ENCODE measurements at places on chromosomes 13 and 19.
A peak's percentile ranks its signal among the peaks of the same experiment; 100 is the strongest.

- no peak for DNase-seq
Observed at GRCh38 chr13:24905242-24905641, 141.3 kb downstream of the RNF17 start.

- DNase-seq = no peak
Observed at GRCh38 chr13:20503088-20504083, 22.3 kb downstream of the CRYL1 start.

- DNase-seq = no peak
Observed at GRCh38 chr13:92418818-92419412, 807.7 kb upstream of the GPC6 start.

DNA sequence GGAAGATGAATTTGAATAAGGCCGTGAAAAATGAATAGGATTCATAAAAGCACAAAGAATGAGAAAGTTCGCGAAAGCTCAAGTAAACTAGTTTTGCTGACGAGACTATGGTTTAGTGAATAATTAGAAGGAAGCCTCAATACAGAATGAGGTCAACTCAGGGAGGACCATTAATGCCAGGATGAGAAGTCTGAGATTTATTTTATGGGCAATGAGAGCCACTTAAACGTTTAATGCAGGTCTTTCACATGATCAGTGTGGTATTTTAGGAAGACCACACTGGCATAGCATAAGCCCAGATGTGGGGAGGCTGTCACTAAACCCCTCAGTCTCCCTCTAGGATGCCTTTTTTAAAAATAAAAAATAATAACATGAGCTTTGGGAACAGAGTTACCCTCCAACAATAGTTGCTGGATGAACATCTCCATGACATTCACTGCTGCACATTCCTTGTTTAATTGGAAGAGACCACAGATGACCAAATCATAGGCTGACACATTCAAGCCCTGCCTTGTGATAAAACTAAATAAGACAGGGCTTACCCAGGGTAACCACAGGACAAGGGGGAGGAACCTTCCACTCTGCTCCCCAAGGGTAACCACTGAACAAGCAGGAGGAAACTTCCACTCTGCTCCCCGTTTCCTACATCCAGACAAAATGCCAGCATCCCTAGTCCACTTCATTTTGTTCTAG is 43.6 kb upstream of the LSM14A start:
- DNase-seq = no peak

DNA sequence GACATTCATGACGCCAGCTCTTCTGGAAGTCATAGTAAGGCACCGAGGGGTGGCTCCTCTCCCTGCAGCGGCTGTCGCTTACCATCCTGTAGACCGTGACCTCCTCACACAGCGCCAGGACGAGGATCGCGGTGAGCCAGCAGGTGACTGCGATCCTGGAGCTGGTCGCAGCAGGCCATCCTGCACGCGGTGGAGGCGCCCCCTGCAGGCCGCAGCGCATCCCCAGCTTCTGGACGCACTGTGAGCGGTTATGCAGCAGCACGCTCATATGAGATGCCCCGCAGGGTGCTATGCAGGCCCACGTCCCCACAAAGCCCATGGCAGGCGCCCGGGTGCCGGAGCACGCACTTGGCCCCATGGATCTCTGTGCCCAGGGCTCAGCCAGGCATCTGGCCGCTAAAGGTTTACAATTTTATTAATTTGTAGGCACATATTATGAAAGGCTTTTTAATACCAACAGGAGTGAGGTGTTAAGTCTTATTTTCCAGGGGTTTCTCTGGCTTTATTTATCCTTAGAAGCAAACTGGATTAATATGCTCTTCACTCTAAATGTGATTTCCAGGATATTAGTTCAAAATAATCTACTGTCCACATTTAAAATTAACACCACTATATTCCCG is 35.6 kb upstream of the PSPC1 start:
- DNase-seq = peak; percentile 36

DNA sequence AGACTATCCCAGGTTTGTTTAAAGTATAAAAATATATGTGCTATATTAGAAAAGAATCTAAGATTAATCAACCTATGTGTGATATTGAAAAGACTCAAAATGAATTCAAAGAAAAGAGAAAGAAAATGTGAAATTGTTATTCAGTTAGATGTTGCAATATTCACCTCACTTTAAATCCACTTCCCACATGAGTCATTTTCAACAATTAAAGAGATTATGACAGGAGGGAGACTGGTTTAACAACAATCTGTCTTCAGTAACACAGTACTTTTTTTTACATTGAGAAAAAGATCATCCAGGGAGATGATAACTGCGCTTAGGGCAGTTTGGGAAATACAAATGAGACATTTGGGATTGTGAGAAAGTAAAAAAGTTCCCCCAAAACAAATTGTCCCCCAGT is 1246.2 kb downstream of the SLITRK1 start:
- DNase-seq = no peak

GRCh38 chr19:18969931-18970659 is 29.1 kb upstream of the HOMER3 start:
- no peak for DNase-seq
